ENCODE measurements at places on chromosomes 5 and 9. TPM values are rescaled to one million over a fixed set of nuclear protein-coding genes. Genes with fewer than 3 reads are reported as not detected.

PCDHB11 gene
- 0.16 TPM for polyA plus RNA-seq

ALG2 gene
- polyA plus RNA-seq = 11.8 TPM

PWWP2A gene
- polyA plus RNA-seq = 4.8 TPM

LAMC3 gene
- polyA plus RNA-seq = 1.1 TPM

EGFLAM gene
- 0.53 TPM for polyA plus RNA-seq

ATP10B gene
- polyA plus RNA-seq = 5.0 TPM

EQTN gene
- polyA plus RNA-seq = not detected

PLPP7 gene
- 0.47 TPM for polyA plus RNA-seq

LCN1 gene
- not detected for polyA plus RNA-seq

DND1 gene
- 0.76 TPM for polyA plus RNA-seq
